ENCODE measurements at places on chromosomes 7 and 10. TPM values are rescaled to one million over a fixed set of nuclear protein-coding genes. Genes with fewer than 3 reads are reported as not detected.

Gene HKDC1
- not detected for total RNA-seq

DNA sequence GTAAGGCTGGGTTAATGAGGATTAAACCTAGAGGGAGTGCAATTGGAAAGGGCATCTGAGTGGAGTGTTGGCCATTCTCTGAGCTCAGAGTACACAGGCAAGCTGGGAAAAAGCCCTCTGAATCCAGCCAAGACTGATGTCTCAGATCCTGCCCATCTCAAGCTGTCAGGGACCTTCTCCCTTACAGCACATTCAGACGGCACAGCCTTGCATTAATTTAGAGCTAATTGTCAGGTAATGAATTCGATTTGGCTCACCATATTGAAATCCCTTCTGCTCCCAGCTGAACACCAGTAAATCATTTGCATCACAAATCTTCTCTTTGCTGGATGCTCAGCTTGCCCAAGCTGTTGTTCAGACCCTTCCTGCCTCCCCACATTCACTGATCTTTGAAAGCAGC lies 399.3 kb upstream of the PODXL start:
- DNase-seq = no peak

Gene TAS2R3
- total RNA-seq = 8.1 TPM

GRCh38 chr7:132239422-132239994 lies 336.8 kb downstream of the PLXNA4 start:
- no peak for DNase-seq

- DNase-seq = no peak
Measured at GRCh38 chr10:83820033-83820432, 319.3 kb upstream of the GHITM start.

- DNase-seq = no peak
Measured at GRCh38 chr10:48536156-48536500, 68.7 kb downstream of the ARHGAP22 start.

GRCh38 chr7:141663081-141663849 lies 38.7 kb downstream of the DENND11 start:
- no peak for DNase-seq

- DNase-seq = no peak
Measured at GRCh38 chr10:44749151-44749550, 162.0 kb upstream of the TMEM72 start.

Gene ACTL6B
- not detected for total RNA-seq

Gene DGKB
- not detected for total RNA-seq

Gene NUTM2A
- 3.7 TPM for total RNA-seq

DNA sequence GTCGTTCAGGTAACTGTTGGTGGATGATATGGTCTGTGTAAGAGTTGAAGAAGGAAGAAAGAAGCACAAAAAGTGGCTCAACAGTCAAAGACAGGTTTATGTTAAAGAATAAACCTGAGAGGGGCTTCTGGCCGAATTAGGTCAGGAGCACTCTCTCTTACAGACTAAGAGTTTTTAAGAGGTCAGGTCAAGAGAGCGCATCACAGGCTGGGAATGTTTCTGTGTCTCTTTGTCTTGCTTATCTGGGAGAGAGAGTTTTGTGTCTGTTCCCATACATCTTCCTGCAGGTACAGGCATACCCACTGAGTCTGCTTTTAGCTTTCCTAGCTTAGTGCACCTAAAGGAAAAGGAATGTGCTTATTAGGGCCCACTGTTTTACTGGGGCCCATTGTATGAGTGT lies 22.2 kb upstream of the PRPF18 start:
- no peak for DNase-seq

- DNase-seq = no peak
Measured at GRCh38 chr10:11598712-11599397, 12.6 kb downstream of the USP6NL start.

DNA sequence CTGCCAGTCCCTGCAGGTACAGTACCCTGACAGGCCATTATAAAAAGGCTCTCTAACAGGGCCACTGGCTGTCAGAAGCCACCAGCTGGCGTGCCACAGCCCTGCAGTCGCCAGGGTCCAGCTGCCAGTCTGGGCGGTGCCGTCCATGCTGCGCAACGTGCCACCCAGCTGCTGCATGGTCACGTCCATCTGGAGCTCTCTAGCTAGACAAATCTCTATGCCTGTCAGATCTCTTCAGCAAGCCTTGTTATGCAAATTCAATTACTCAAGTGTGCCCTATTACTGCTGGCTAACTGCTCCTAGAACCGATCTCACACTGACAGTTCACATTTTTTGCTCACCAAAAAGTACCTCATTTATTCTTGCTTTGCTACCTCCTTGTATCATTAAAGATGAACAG lies 75.9 kb downstream of the HIBADH start:
- DNase-seq = peak; percentile 78

- DNase-seq = no peak
Measured at GRCh38 chr7:74655324-74655723, 2.2 kb upstream of the GTF2I start.

DNA sequence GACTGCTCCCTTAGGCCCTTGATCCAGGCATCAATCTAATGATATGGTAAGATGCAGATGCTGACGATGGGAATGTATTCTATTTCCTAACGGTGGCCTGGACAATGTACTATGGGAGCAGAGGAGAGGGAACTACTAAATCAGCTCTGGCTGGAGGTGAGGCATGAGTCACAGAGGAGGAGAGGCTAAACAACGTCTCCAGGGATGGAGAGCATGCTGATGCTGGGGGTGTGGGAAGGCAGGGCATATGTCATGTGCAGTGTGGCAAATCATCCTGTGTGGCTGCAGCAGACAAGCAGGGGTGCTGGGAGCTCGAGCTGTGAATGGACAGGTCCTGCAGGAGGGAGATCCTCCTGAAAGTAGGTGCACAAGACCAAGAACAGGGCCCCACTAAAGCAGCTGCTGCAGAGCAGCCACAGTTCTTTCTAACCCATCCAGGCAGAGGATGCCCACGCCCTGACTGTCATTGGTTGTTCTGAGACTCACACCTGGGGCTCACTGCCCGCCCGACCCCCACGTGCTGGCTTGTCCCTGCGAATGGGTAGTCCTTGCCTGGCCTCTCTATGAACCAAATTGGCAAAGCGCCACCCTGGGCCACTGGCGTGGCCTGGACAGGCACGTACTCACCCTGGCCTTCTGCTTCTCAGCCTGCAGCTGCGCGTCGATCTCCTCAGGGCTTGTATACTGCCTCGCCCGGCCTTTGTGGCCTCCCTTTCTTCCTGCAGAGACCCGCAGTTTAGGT lies 4.0 kb downstream of the PDAP1 start:
- DNase-seq = no peak

DNA sequence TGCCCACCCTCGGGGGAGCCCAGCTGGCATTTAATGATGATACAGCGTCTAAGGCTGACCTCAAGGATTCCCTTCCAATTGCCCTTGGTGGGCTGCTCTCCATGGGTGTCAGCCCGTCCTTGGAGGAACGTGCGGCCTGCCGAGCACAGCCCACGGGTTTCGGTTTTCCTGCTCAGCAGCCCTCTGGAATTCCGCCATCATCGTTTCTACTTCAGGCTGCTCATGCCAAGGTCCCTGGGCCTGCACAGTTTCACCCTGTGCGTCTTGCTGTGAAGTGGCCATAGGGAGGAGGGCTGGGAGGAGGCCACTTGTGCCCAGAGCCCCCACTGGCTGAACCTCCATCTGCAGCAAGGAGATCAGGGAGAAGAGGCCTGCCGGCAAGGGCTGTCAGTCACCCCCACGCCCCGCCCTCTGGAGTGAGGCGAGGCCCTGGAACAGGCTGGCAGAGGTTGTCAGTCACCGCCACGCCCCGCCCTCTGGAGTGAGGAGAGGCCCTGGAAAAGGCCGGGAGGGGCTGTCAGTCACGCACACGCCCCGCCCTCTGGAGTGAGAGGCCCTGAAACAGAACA lies 82.8 kb downstream of the CHST15 start:
- DNase-seq = peak; percentile 78

- DNase-seq = no peak
Measured at GRCh38 chr10:78049851-78050250, 16.2 kb downstream of the RPS24 start.

Gene LIPM
- not detected for total RNA-seq

Gene CHAT
- total RNA-seq = not detected

DNA sequence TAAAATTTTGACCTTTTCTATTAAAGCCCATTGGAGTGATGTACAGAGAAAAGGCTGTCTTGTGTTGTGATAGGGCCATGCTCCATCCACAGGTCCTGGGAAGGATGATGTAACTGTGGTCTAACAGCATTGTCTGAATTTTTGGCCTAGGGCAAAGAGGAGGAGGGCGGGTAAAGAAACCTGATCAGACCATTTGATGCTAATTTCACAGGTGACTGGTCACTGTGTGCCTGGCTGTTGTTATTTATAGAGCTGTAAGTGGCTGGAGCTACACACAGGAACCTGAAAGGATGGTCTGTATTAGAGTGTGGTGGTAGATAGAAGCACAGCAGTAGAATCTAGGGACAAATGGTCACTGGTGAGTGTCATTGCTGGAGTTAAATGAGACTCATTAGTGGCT lies 182.1 kb downstream of the AUTS2 start:
- no peak for DNase-seq

DNA sequence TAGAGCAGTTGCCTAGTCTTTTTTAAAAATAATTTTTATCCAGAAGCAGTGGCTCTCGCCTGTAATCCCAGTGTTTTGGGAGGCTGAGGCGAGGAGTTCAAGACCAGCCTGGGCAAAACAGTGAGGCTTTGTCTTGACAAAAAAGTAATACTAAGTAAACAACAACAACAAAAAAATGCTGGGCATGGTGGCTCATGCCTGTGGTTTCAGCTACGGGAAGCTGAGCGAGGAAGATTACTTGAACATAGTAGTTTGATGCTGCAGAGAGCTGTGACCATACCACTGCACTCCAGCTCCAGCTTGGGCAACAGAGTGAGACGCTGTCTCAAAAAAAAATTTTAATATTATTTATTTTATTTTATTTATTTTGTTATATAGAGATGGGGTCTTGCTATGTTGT lies 31.3 kb upstream of the TPST1 start:
- DNase-seq = no peak

DNA sequence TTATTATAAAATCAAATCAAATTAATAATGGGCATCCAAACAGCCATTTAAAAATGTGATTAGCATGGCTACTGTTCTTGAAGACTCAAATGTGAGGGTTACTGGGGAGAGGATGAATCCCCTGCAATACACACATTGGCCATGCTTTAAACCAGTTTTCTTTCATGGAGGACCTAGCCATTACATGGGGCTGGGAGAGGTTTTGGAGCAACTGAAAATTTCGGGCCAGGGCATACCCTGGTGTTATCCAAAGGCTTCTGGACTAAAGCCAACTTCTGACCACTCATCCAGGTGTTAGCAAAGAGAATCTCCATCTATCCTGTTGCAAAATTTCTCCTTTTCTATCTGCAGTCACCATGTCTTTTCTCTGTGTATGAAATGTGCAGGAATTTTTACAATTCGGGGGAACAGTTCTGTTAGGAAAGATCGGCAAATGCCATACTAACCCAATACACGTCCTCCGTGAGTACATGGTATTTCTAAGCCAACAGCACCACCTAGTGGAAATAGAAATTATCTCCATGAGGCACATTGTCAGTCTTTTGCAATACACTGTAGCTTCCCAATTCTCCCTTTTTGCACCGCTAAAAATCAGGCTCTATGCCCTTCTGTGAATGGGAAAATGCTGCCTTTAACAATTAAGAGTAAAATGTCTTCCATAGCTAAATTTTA lies 47.0 kb upstream of the ZNF107 start:
- no peak for DNase-seq

Gene TMEM196
- not detected for total RNA-seq

DNA sequence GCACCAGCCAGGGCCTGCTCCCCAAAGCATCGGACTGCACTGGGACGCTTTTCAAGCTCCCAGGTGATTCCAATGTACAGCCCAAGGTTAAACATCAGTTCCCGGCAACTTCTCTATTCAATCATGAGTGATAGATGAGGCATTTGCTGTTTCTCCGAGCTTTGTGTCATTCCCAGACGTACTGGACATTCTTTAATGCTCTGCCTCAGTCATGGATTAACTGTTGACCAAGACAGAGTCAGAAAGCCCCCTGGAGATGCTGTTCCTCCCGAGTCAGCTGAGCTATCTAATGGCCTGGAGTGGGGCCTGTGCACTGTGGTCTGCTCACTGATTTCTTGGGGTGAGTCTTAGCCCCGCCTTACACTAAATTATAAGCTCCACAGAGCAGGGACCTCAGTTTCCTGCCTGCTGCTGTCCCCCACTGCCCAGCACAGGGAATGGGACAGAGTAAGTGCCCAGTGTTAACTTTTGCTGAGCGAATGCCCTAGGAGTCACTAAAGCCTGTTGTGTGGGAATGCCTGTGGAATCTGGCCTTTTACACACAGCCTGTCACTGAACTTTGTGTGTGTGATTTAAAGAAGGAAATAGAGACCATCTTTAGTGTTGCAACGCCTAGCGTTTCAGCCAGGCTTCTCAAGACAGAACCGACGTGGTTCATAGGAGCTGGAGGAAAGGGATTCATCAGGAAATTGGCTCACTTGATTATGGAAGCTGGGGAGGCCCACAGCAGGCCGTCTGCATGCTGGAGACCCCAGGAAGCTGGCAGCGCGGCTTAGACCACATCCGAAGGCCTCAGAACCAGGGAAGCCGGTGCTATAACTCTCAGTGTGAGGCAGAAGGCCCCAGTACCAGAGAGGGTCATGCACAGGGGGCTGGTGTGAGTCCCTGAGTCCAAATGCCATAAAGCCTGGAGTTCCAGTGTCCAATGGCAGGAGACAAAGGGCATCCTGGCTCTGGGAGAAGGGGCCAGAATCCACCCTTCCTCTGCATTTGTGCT lies 29.3 kb upstream of the RNF32 start:
- DNase-seq = no peak

Gene UCMA
- not detected for total RNA-seq

DNA sequence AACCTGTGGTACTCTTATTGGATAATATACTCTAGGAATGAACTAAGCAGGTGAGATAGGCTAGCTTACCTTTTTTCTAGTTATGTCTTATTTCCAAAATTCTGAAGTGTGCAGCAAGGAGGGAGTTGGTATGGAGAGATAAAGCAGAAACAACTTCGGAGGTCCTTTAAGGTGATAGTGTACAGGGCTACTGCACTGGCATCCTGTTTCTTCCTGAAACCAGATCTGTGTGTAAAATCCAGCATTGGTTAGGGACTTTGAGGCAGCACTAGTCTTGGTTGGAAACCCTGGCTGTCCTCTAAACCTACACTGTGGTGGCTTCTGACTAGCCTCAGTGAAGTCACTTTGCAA lies 66.9 kb upstream of the STRIP2 start:
- no peak for DNase-seq

- DNase-seq = no peak
Measured at GRCh38 chr7:29173458-29173857, 21.1 kb upstream of the CHN2 start.

DNA sequence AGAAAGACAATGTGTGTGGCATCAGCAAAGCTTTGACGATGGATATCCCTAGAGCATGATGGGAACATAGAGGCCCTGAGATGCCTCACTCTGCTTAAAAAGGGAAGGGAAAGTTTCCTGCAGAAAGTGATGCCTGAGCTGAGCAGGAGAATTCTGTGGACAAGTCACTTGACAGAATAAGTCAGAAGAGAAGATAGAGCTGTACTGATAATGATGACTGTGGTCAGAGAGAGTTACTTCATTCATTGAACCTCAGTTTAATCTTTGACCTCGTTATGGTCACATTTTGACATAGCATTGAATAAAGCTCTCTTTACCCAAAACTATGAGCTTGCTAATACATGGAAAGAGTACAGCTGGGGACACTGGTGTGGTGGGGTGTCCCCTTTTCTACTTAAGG lies 7.6 kb downstream of the CUBN start:
- DNase-seq = no peak
